Colonic mucosa (tissue), 4 donors: ENCODE measurements at places on chromosomes 7 and 10. TPM values are rescaled to one million over a fixed set of nuclear protein-coding genes. Genes with fewer than 3 reads are reported as not detected.

GPR26 gene
- not detected for total RNA-seq

GRCh38 chr10:11260170-11260569, 242.5 kb downstream of the CELF2 start:
- no peak for DNase-seq
- H3K27ac ChIP-seq = no peak overlapping the region
- H3K4me3 ChIP-seq = no peak overlapping the region
- no peaks in the 10 kb centered on the region for H3K27me3 ChIP-seq
- no peaks in the 10 kb centered on the region for H3K4me1 ChIP-seq
- H3K36me3 ChIP-seq = no peaks in the 10 kb centered on the region

NME8 gene
- not detected for total RNA-seq

OR6V1 gene
- total RNA-seq = not detected

HOXA1 gene
- 1.7 TPM for total RNA-seq

- H3K27ac ChIP-seq = no peak overlapping the region
- H3K27me3 ChIP-seq = no peaks in the 10 kb centered on the region
- no peak for DNase-seq
- no peak overlapping the region for H3K4me3 ChIP-seq
- H3K4me1 ChIP-seq = no peaks in the 10 kb centered on the region
Measured at GRCh38 chr7:102042016-102042656, 224.7 kb downstream of the CUX1 start.

FRAT2 gene
- total RNA-seq = 53.1 TPM

SGCE gene
- total RNA-seq = 10.8 TPM

GRCh38 chr7:154913638-154914307, 89.2 kb downstream of the PAXIP1 start:
- H3K36me3 ChIP-seq = no peaks in the 10 kb centered on the region
- H3K4me3 ChIP-seq = peak overlapping the region; percentile 19
- H3K27ac ChIP-seq = no peak overlapping the region
- DNase-seq = peak; percentile 91
- H3K4me1 ChIP-seq = no peaks in the 10 kb centered on the region

GHRHR gene
- not detected for total RNA-seq

CHAT gene
- 0.16 TPM for total RNA-seq

- H3K27me3 ChIP-seq = no peaks in the 10 kb centered on the region
- H3K4me3 ChIP-seq = no peak overlapping the region
- H3K36me3 ChIP-seq = no peaks in the 10 kb centered on the region
- H3K4me1 ChIP-seq = no peaks in the 10 kb centered on the region
- no peak for DNase-seq
- H3K27ac ChIP-seq = no peak overlapping the region
Measured at GRCh38 chr10:121493521-121493920, 104.7 kb downstream of the FGFR2 start.

DNA sequence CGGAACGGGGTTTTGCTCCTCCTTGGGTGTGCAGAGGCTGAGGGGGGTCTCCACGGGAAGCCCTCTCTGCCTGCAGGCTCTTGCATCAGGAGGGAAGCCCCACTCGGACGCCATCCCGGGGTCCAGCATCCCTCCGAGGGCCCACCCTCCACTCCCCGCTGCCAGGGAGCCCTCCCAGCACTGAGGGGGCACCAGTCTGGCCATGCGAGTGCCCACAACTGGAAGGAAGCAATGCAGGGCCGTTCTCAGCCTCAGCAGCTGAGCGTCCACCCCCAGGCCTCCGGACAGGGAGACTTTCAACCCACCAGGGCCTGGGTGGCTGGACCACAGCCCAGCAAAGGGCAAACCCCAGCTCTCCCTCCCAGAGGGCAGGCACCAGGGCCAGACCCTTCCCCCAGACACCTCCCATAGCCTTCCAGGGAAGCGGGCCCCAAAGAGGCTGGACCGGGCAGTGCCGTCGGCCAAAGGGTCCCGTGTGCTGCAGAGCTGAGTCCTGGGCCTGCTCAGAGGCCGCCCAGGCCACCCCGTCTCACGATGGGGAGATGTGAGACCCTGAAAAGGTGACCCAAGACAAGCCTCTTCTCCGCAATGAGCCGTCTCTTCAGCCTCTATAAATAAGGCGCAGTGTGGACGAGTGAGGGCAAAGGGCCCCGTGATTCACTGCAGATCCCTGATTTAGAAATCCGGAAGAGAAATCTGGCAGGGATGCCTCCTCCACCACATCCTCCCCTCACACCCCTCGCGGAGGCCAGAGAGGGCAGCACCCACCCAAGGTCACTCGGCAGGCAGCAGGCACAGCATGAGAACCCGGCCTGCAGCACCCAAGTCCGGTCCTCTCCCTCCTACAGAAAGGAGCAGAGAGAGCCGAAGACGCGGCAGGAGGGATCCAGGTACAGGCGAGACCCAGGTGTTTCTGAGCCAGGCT, 81.9 kb upstream of the DNAAF5 start:
- no peak for DNase-seq
- H3K4me1 ChIP-seq = no peaks in the 10 kb centered on the region
- no peaks in the 10 kb centered on the region for H3K36me3 ChIP-seq
- no peak overlapping the region for H3K4me3 ChIP-seq
- H3K27me3 ChIP-seq = no peaks in the 10 kb centered on the region
- H3K27ac ChIP-seq = no peak overlapping the region

CAMK2B gene
- total RNA-seq = 0.42 TPM

DNA sequence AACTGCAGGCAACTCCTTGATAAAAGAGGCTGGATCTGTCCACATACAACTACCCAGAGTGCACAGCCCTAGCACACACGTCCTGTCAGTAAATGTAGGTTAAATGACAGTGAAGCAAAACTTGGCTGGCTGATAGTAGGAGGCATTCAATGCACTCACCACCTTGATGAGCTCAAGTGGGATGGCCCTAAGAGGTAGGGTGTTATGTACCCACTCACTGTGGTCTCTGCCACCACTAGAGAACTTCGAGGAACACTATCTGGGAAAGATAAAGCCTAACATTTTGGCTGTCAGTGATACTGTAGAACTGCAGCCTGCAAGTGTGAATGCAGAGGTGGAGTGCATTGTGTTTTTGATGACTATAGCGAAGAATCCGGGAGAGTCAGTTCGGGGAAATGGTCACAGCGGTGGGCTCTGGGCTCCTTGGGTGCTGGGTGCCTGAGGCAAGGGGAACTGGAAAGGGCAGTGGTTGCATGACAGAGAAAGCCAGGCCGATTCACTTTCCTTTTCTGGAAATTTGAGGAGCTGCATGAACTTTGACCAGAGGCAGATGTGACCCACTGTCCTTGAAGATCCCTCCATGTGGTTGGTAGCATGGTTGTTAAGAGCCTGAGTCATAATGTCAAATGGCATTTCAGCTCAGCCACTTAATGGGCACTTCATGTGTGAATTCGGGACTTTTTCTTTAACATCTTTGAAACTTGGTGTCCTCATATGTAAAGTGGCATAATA, 93.1 kb upstream of the ZPBP start:
- no peaks in the 10 kb centered on the region for H3K4me1 ChIP-seq
- H3K27ac ChIP-seq = no peak overlapping the region
- H3K27me3 ChIP-seq = no peaks in the 10 kb centered on the region
- no peaks in the 10 kb centered on the region for H3K36me3 ChIP-seq

GRCh38 chr7:76315364-76315763, 12.9 kb downstream of the HSPB1 start:
- no peak overlapping the region for H3K27ac ChIP-seq
- DNase-seq = peak; percentile 25
- H3K36me3 ChIP-seq = no peaks in the 10 kb centered on the region
- no peaks in the 10 kb centered on the region for H3K4me1 ChIP-seq

DNA sequence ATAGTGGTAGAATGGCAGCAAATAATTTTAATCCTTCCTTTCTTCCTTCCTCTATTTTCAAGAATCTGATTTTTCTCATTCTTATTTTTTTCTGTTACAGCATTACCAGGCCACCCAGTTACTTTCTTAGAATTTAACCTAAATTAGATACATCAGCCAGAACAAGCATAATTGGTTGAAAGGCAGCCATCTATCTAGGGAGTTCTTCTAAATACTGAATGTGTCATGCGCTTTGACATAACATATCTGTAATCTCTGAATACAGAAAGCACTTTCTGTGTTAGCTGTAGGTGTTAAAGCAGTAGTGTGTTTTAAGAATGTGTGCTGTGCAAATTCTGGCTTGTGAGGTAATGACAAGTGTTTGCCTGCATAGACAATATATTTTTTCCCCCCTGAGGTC, 97.3 kb downstream of the BTRC start:
- H3K4me3 ChIP-seq = no peak overlapping the region
- H3K27me3 ChIP-seq = no peaks in the 10 kb centered on the region
- no peak for DNase-seq

ZNF365 gene
- total RNA-seq = 0.25 TPM

GRCh38 chr10:7488418-7488829, 77.6 kb upstream of the SFMBT2 start:
- H3K4me3 ChIP-seq = no peak overlapping the region
- H3K36me3 ChIP-seq = no peaks in the 10 kb centered on the region
- DNase-seq = no peak
- no peaks in the 10 kb centered on the region for H3K27me3 ChIP-seq
- H3K4me1 ChIP-seq = no peaks in the 10 kb centered on the region

TRIM50 gene
- not detected for total RNA-seq

TEX36 gene
- not detected for total RNA-seq

- H3K4me1 ChIP-seq = no peaks in the 10 kb centered on the region
- no peaks in the 10 kb centered on the region for H3K27me3 ChIP-seq
- no peak overlapping the region for H3K27ac ChIP-seq
- H3K4me3 ChIP-seq = no peak overlapping the region
- H3K36me3 ChIP-seq = no peaks in the 10 kb centered on the region
Measured at GRCh38 chr7:107638594-107638993, 22.0 kb upstream of the SLC26A4 start.
